PC-9 (cell line): ENCODE measurements at places on chromosomes 13 and 19.

GRCh38 chr19:42099336-42099925 is 23.5 kb downstream of the ZNF574 start:
- DNase-seq: no peak

DNA sequence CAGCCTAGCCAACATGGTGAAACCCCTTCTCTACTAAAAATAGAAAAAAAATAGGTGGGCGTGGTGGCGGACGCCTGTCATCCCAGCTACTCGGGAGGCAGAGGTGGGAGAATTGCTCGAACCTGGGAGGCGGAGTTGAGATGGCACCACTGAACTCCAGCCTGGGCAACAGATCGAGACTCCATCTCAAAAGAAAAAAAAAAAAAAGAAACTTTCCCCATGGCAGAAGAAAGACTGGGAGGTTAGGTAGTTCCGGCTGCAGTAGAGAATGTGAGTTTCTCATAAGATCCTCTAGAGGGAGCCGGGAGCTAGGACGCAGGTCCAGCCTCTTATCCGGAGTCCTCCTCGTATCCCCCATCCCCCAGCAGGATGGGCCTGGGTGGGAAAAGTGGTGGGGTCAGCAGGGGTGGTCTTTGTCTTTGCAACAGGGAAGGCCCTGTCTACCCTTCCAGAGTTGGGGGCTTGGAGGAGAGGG is 13.2 kb upstream of the CREB3L3 start:
- DNase-seq: peak; percentile 45

- DNase-seq: no peak
Observed at GRCh38 chr13:45055902-45056648, 64.2 kb upstream of the GTF2F2 start.

DNA sequence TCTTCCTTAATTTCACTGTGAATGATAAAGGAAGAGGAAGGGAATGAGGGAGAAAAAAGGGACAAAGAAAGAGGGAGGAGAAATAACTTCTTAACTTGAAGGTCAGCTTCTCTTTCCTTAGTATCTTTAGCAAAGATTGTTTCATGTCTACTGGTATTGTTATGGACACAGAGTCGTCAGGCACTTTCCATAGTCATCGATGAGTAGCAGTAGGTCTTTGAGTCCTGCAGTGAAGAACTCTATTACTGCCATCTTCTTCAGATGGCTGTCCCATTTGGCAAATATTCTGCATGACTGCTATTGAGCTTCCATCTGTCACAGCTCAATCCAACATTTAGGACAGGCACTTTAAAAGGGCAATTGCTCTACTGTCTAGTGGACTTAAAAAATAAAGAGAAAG is 2463.1 kb downstream of the PCDH9 start:
- no peak for DNase-seq

DNA sequence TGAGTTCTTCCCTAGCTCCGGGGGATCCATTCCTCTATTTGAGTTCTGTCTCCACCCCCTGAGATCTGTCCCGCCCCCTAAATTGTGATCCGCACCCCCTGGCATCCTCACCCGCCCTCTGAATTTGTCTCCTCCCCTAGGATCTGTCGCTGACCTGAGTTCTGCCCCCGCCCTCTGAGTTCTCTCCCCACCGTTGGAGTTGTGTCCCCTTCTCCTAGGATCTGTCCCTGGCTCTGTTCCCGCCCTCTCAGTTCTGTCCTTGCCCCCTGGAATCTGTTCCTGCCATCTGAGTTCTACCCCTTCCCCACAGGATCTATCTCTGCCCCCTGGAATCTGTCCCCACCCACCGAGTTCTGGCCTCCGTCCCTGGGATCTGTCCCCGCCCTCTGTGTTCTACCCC is 1.0 kb upstream of the SLC17A7 start:
- no peak for DNase-seq

DNA sequence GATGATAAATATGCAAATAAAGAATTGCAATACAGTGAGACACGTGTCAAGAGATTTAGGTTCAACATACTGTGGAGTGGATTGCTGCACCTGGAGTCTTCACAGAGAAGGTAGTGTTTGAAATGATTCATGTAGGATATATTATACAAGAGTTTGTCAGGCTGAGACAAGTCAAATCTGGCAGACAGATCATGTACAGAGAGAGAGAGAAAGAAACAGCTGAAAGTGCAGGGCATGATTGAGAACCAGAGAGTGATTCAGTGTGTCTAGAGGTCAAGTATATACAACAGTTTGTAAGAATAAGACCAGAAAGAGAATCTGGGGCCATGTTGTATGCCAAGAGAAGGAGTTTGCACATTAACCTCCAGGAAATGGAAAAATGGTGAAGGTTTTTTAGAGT is 2.1 kb upstream of the VWA8 start:
- no peak for DNase-seq

- DNase-seq: no peak
Observed at GRCh38 chr13:65926750-65927171, 1303.4 kb downstream of the PCDH9 start.

- DNase-seq: peak; percentile 47
Observed at GRCh38 chr19:23283925-23284324, 33.7 kb upstream of the ZNF724 start.

DNA sequence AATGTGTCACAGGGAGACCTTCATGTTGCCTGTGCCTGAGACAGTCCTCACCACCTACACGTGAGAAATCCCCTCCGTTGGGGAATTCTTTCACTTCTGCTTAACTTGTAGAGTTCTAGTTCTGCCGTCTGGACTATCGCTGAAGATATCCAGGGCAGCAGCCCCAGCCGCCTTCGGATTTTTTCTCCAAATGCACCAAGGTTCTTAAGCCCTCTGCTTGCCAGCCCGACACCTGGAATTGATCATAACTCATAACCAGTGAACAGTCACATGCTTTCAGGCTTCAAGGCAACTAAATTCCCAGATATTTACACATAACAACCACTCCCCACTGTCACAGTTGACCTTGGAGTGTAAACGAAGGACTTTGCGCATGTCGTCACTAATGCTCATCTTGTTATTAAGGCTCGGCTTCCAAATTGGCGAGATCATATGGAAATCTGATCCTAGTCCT is 114.4 kb downstream of the RAB20 start:
- no peak for DNase-seq

DNA sequence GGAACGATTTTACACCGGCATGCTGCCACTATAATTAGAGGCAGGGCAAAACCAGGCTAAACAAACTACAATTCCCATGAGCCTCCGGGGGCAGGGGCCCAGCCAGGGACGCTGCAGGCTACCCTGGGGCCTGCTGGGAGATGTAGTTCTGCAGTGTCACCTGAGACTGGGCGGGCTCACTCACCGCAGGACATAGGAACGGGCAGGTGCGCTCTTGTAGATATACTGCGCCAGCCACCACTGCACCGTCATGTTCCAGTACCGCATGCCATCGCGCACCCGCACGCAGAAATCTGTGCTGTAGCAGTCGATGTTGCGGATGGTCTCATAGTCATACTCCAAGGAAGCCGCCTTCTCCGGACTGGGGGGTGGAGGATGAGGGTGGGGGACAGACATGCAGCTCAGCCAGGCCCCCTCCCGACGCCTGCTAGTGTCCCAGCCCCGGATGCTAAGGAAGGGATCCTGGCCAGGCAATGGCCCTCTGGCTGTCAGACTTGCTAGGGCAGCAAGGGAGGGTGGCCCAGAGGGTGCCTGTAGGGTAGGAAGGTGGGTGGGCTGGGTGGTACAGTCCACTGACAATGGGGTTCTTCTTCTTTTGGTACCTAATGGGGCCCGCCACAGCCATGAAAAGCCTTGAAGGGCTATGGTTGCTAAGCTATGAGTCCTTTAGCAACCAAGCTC is 5.8 kb upstream of the TMC4 start:
- no peak for DNase-seq

DNA sequence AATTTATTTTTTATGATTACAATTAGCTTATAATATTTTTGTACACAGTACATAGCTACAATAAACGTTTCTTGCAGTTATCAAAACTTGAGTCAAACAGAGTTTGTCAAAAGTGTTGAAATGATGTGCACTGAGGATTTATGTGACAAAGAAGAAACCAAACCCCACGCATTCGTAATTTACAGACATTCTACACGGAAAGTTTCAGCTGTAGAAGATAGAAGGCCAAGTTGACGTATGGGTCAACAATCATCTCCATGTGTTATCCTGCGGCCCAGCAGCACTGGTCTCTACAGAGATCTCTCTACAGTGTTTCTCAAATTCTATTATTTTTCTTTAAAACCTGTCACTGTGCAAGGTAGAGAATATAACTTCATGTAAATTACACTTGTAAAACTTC is 1507.6 kb downstream of the PCDH9 start:
- no peak for DNase-seq

GRCh38 chr13:99859178-99860177 is 112.1 kb downstream of the ZIC5 start:
- no peak for DNase-seq

GRCh38 chr19:50669302-50670101 is 20.3 kb downstream of the C19orf81 start:
- no peak for DNase-seq

- no peak for DNase-seq
Observed at GRCh38 chr19:16435238-16435917, 36.4 kb downstream of the EPS15L1 start.

GRCh38 chr13:60369242-60369641 is 27.8 kb upstream of the TDRD3 start:
- no peak for DNase-seq

- no peak for DNase-seq
Observed at GRCh38 chr13:102586615-102587014, 10.2 kb upstream of the TPP2 start.

DNA sequence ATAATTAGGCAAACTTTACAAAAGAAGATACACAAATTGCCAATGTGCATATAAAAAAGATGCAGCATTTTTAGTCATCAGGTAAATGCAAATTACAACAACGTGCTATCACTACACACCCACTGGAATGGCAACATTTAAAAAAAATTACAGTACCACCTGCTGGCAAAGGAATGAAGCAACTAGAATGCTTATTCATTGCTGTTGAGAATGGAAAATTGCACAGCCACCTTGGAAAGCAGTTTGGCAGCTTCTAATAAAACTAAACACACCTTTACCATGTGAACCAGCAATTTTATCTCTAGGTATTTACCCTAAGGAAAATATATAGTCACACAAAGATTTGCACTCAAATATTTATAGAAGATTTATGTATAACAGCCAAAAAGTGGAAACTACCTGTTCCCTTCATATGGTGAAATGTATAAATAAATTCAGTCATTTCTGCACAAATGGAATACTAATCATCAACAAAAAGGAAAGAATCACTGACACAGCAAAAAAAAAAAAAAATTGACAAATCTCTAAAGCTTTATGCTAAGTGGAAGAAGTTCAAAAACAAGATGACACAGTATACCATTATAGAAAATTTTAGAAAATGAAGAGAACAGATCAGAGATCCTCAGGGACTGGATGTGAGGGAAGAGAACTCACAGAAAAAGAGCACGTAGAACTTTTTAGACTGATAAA is 30.3 kb downstream of the OXGR1 start:
- no peak for DNase-seq

GRCh38 chr19:34484328-34484727 is 2.8 kb downstream of the WTIP start:
- no peak for DNase-seq

GRCh38 chr13:107238262-107238981 is 670.5 kb upstream of the ARGLU1 start:
- no peak for DNase-seq

DNA sequence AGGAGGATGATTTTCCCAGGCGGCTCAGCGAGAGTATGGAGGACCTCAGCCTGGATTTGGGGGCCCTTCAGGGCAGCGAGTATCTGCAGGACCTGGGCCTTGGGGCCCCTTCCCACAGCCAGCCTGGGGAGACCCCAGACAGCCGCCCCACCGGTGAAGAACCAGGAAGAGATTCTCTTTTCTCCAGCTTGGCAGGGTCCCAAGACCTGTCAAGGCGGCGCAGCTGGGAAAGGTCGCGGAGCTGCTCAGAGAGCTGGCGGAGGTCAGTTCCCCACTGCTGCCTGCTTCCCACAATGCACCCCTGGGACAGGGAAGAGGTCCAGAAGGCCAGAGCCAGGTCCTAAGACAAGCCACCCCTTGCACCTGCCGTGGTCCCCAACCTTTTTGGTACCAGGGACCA is 24.1 kb downstream of the ARHGEF18 start:
- peak; percentile 17 for DNase-seq

GRCh38 chr13:25330541-25330940 is 29.1 kb downstream of the NUP58 start:
- DNase-seq: no peak

- no peak for DNase-seq
Observed at GRCh38 chr19:18696023-18696422, 12.5 kb downstream of the CRTC1 start.

GRCh38 chr19:8361921-8362793 is 1.8 kb upstream of the ANGPTL4 start:
- DNase-seq: peak; percentile 98

DNA sequence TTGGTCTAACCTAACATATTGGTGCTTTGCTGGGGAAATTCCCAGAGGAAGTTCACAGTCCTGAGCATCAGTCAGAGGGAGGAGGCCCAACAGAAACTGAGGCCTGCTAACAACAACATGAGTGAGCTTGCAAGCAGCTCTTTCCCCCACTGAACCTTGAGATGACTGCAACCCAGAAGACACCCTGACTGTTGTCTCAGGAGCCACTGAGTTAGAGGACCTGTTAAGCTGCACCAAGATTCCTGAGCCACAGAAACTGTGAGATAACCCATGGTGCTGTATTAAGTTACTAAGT is 193.2 kb upstream of the UBL3 start:
- no peak for DNase-seq

DNA sequence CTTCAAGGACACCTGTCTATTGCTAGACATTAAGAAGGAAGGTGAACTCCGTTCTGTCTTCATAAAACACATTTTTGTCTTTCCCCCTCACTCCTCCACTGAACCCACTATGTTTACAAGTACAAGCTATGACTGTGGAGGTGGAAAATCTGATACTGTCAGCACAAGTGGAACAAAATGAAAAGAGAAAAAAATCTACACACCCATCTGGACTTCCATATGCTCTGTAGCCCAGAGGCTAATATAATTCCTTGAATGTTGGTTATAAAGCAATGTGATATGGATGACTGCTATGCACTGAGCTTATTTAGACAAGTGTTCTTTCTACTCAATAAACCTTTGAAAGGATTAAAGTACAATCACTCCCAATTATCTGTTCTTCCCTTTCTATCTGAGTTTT is 713.5 kb downstream of the DIAPH3 start:
- DNase-seq: no peak

GRCh38 chr13:81326913-81327312 is 986.0 kb upstream of the SPRY2 start:
- DNase-seq: no peak

- DNase-seq: peak; percentile 30
Observed at GRCh38 chr13:48975101-48975855, 434 bp upstream of the FNDC3A start.

DNA sequence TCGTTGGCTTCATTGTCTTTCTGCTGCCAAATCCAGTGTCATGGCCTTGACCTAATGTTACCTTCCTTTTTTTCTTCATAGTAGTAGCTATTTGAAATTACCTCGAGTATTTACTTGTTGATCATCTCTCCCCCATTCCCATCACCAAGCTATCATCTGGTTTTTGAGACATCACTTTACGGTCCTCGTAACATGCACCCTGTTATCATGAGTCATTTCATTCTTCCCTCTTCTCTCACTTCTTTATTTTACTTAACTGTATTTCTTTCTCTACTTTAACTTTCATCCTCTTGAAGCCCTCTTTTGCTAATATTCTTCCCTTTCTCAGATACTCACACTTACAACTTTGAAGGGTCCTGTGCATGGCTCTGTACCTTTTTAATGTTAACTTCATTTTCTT is 31.8 kb downstream of the TPP2 start:
- no peak for DNase-seq

GRCh38 chr13:44874176-44874575 is 115.1 kb downstream of the NUFIP1 start:
- no peak for DNase-seq

GRCh38 chr13:44816701-44817100 is 172.6 kb downstream of the NUFIP1 start:
- no peak for DNase-seq
